Umbilical cord (tissue), 2 donors: ENCODE measurements at places on chromosomes 1 and 21. TPM values are rescaled to one million over a fixed set of nuclear protein-coding genes. Genes with fewer than 3 reads are reported as not detected.

CYP4B1 gene
- total RNA-seq: 2.9 TPM

- DNase-seq: no peak
Observed at GRCh38 chr21:44944596-44944995, 4.8 kb downstream of the SLX9 start.

GRCh38 chr1:97041026-97041425 is 319.4 kb downstream of the PTBP2 start:
- DNase-seq: no peak

ZNF691 gene
- 8.2 TPM for total RNA-seq

GRCh38 chr1:179251675-179252074 is 22.2 kb upstream of the ABL2 start:
- DNase-seq: peak; percentile 43

NBPF10 gene
- 0.24 TPM for total RNA-seq

- DNase-seq: no peak
Observed at GRCh38 chr1:193697115-193697762, 510.8 kb upstream of the B3GALT2 start.

ATF6 gene
- 21.7 TPM for total RNA-seq

ZMYND12 gene
- not detected for total RNA-seq

S100A12 gene
- not detected for total RNA-seq

- peak; percentile 68 for DNase-seq
Observed at GRCh38 chr21:43001316-43001715, 27.0 kb downstream of the PKNOX1 start.

GRCh38 chr1:1181938-1182410 is 8.3 kb downstream of the TTLL10 start:
- no peak for DNase-seq

DNA sequence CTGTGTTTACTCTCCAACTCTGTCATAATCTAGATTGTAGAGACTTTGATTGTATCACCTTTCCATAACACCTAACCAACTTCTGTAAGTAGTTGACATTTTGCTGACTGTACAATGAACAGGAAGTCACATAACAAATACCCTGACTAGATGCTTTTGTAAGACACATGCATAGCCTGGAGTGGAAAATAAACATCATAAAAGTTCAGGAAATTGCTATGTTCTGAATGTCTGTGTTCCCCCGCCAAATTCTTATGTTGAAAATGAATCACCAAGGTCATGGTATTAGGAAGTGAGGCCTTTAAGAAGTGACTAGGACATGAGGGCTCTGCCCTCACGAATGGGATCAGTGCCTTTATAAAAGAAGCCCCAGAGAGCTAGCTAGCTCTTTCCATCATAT is 40.4 kb upstream of the ZSWIM5 start:
- peak; percentile 1 for DNase-seq

DCDC2B gene
- total RNA-seq: 0.72 TPM

KCNH1 gene
- 1.2 TPM for total RNA-seq
